ENCODE measurements at places on chromosomes 16 and 17.

- DNase-seq: no peak
Measured at GRCh38 chr17:69945698-69946185, 129.3 kb upstream of the KCNJ16 start.

- no peak for DNase-seq
Measured at GRCh38 chr17:30346221-30346795, 12.5 kb upstream of the TMIGD1 start.

DNA sequence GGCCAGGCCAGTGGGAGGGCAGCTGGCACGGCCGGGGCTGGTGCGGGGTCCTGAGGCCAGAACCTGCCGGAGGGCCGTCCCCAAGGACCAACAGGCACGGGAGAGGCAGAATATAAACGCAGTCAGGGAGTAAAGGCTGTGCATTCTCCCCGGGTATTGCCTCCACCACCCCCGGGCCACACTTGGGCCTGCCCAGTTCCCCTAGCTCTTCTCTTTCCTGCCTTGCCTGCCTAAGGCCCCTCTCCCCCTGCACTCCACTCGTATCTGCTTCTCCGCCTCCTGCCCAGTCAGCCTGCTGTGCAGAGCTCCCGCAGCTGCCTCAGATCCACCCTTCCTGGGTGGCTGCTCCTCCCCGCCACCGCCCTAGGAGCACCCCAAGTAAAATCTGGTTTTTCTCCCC, 5.0 kb upstream of the RPH3AL start:
- DNase-seq: no peak

DNA sequence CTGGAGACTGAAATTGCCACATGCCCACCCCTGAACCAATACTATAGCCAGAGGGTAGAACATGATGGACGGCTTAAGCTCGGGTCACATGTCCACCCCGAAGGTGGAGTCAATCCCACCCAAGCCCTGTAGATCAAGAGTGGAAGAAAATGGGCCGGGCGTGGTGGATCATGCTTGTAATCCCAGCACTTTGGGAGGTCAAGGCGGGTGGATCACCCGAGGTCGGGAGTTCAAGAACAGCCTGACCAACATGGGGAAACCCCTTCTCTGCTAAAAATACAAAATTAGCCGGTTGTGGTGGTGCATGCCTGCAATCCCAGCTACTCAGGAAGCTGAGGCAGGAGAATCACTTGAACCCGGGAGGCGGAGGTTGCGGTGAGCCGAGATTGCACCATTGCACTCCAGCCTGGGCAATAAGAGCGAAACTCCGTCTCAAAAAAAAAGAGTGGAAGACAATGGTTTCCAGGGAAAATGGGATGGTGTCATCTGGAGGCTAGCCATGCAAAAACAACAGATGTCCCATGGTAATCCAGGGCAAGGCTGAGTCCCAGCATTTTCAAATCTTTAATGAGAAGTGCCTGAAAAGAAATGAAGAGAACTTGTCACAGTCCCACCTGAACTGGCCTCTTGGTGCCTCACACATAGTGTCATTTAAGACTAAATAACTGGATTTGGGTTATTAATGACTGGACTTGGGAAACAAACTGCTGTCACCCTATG, 30.1 kb downstream of the CD300LF start:
- DNase-seq: no peak

DNA sequence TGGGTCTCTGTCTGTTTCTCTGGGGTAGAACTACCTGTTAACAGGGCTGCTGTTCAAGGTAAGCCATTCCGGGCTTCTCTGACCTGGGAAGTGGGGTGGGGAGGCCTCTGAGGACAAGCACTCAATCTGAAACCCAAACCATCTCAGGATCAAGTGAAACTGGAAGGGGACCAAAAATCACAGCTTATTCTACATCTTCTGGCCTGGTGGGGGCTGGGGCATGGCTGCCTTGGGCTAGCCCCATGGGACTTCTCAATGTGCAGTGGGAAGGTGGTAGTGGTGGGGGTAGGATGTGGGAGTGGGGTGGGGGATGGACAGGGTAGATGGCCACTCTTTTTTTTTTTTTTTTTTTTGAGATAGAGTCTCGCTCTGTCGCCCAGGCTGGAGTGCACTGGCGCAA, 5.5 kb downstream of the FLOT2 start:
- no peak for DNase-seq

DNA sequence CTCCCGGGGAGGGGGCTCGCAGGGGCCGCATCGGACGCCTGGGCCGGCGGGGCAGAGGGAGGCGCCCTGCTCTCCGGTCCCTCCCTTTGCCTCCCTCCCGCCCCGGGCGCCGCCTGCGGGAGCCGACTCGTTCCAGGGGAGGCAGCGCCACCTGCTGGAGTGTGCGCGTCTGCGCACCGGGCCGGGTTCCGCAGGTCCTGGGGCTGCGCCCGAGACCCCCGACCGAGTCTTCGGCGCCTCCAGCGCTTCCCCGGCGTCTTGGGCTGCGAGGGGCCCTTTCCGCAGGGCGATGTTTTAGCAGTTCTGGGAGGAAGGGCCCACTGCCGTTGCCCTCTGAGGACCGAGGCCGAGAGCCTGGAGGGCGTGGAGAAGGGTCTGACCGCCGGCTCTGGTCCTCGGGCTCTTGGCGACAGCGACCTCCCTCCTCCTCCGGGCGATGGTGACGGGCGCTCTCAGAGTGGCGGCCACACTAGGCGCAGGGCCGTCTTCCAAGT, 106.3 kb downstream of the SEC14L1 start:
- DNase-seq: peak; percentile 41

DNA sequence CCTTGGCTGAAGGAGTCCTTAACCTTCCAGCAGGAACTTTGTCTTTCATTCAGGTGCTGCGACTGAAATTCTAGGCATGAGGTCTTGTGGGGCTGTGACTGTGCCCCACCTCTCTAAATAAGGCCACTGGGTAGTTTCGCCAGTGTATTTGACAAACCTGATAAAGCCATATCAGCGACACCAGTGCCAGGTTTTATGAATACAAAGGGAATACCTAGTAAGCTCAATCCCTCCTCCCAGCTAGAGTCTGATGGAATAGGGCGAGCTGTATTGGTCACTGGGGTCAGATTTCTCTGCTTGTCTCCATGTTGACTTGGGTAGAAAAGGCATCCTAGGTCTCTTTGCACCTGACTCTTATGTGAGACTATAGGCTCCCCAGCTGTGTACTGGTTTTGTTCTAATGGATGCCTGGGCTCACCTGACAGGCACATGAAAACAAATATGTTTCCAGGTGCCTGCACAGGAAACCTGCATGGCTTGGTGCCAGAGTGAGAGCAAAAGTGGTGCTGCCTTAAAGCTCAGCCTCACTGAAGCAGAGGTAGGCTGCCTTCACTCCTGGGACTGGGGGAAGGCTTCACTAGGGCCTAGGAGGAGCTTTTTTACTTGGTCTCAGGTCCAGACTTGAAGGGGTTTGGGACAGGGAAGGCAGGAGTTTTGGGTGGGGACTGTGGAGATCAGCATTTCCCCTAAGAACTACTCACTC, 8.3 kb downstream of the SLC7A6 start:
- no peak for DNase-seq

DNA sequence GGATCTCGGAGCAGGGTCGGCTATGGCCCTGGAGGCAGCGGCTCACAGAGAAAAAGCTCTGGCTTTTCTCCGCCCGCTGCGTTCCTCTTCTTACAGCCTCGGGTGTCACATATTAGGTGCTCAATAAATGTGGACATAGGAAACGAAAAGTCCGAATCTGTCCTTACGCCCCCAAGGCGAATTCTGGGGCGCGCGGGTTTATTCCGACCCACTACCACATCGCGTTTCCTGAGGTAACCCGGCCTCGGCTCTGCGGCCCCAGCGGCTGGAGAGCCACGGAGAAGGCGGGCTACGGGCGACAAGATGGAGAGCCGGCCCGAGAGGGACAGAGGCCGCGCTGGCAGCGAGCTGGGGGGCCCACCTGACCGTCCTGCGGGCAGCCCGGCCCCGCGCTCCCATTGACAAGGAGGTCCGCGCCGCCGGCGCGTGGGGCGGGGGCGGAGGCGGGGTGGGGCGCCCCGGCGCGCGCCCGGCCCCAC, 573 bp upstream of the GNAO1 start:
- no peak for DNase-seq

- peak; percentile 65 for DNase-seq
Measured at GRCh38 chr16:31507929-31508705, at the start of gene RUSF1. Gene RUSF1 (minus strand): TSS chr16:31508391. CDS start chr16:31508373, 18 bp downstream.

- no peak for DNase-seq
Measured at GRCh38 chr16:10501016-10501607, 79.3 kb downstream of the EMP2 start.

- no peak for DNase-seq
Measured at GRCh38 chr17:62703261-62703775, 75.8 kb downstream of the MRC2 start.

DNA sequence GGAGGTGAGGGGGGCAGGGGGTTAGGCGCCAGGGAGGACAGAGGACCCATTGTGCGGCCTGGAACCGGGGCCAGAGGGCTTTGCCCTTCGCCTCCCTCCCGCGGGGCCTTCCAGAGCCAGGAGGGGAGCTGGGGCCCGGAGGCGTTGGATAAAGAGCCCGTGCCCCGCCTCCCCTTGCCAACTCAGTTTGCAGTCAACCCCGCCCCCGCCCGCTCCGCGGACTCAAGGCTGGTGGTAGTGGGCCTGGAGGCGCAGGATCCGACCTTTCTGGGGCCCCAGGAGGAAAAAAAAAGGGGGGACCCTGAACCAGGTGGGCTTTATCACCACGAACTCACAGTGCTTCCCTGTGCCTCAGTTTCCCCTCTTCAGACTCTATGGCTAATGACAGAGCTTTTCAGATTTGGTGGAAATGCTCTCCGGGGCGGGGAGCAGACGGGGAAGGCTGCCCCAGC, 2.0 kb upstream of the SPHK1 start:
- no peak for DNase-seq

DNA sequence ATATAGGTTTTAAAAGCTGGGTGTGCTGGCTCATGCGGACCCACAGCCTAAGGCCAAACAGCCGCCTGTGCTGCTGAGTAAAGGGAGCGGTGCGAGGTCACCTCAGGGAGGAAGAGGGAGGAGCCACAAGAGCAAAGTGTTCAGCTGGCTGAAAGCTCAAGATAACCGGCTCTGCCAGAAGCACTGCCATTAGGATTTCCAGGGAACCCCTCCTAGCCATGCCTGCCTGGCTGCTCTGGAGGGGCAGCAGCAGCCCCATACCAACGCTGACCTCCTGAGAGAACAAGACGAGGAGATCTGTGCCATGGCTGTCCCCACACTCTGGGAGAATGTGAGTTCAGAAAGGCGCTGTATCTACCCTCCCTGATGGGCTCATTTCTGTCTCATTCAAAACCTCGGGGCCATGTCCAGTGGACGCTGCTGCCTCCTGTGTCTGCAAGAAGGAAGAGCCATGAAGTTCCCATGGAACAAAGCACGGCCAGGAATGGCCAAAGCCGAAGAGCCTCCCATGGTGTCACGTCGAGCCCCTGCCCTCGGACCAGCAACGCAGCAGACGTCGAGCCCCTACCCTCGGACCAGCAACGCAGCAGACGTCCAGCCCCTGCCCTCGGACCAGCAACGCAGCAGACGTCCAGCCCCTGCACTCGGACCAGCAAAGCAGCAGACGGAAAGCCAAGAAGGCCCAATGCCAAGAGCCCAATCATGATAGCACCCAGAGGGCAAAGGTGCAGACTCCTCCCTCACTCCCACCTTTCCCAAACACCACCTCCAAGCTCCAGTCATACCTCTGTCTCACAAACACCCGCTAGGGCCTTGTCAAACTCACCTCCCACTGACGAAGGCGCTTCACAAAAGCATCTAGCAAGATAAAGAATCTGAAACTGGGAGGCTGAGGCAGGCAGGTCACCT, 107.0 kb downstream of the ANKRD11 start:
- no peak for DNase-seq

GRCh38 chr17:19549746-19550623, 16.3 kb downstream of the SLC47A1 start:
- no peak for DNase-seq

All from AG04450 (cell line).